AG10803 (cell line): ENCODE measurements at places on chromosomes 3 and 15.

DNA sequence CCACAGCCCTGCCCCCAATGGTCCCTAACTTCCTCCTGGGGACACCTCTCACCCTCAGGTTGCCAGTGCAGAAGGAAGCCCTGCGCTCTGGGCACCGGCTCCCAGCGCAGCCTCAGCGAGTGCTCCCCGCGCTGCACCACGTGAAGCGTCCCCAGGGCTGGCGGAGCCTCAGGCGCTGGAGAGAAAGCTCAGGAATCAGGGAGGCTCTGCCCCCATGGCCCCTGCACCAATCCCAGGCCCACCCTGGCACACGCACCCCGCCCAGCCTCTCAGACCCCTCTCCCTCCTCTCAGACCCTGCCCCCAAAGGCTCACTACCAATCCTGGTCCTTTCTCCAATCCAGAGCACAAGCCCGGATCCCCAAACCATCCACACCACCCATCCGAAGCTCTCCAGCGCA lies 6.9 kb downstream of the COL7A1 start:
- no peak for DNase-seq

- DNase-seq: peak; percentile 75
These were observed 93.9 kb downstream of the PLOD2 start for GRCh38 chr3:146067048-146067447.

GRCh38 chr3:71305231-71306206 lies 278.0 kb downstream of the FOXP1 start:
- DNase-seq: no peak

- no peak for DNase-seq
These were observed 20.6 kb downstream of the CD80 start for GRCh38 chr3:119538772-119539171.

GRCh38 chr3:17932136-17932771 lies 189.8 kb upstream of the TBC1D5 start:
- no peak for DNase-seq

DNA sequence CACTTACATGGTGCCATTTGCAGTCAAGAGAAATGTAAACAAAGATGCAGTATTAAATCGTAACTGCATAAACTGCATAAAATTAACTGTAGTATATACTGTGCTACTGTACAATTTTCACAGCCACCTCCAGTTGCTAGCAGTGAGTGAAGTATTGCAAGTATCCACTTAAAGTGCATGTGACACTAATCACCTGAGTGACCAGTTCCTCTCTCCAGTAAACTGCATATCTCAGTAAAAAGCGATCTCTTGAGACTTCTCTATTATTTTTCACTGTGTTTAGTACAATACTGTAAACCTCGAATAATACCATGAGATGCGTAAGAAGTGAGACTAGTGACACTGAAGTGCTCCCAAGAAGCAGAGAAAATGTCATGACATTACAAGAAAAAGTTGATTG lies 111.7 kb upstream of the PLXND1 start:
- no peak for DNase-seq

DNA sequence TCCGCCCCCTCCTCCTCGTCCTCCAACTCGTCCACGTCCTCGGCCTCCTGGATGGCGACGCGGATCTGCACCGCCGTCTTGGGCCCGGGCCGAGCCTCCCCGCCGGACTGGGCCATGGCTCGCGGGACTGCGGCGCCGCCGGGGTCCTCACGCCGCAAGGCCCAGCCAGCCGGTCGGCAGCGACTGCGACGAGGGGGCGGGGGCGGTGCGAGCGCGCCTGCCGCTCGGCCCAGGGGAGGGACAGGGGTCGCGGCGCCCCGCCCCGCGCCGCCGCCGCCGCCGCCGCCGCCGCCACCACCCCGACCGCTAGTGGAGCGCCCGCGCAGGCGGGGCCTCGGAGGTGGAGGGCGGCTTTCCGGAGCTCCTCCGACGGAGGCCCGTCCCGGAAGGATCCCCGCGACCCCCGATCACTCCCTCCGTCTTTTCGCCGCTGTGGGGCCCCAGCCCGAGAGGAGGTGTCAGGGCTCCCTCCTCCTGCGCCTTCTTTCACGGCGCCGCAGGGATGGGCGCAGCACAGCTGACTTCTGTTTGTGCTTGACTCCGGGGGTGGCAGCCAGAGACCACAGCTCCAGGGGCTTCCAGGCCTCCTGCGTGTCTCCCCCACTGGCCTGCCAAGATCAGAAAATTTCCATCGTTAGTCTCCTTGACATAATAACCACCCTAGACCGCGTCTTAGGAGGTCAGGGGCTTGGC lies at the start of gene LARP6:
LARP6 (minus strand) TSS at position 185 of the 693 bp plus-strand sequence; CDS start at position 116, 69 bp downstream.
- DNase-seq: peak; percentile 53

GRCh38 chr3:98788651-98789050 lies 25.5 kb downstream of the ST3GAL6 start:
- no peak for DNase-seq

DNA sequence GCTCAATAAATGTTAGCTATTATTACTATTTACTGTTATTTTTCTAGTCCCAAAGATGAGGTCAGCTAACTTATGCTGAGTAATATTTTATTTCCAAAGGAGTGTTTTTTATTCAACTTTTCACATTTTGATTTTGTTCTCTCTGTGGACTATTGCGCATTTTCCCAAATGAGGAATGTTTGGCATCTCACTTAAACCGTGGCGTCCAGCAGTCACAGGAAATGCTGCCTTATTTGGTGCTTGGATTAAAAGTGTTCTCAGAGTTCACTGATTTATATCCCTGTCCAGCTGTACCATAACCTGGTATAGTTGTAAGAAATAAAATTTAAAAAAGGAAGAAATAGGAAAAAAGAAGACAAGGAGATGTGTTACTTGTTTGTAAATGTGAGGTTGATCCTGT lies 166.8 kb downstream of the THSD4 start:
- peak; percentile 81 for DNase-seq

DNA sequence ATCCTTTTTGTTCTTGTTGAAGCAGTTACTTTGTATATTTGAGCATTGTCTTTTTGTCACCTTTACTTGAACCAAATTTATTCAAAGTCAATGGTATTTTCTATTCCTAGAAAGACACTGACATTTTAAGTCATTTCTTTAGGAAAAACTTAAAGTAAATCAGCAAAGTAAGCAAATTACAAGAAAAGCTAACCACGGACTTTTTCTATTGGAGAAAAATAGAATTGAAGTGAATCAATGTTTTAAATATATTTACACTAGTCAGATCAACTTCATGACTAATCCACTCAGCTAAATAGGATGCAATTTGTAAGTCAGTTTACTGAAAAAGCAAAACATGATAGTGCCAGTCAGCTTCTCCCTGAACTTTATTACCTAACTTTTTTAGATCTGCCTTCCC lies 733.8 kb upstream of the ALCAM start:
- DNase-seq: no peak

- no peak for DNase-seq
These were observed 14.4 kb downstream of the FANCD2OS start for GRCh38 chr3:10093678-10094077.

- peak; percentile 50 for DNase-seq
These were observed 15.6 kb downstream of the SEMA3F start for GRCh38 chr3:50170689-50171088.

DNA sequence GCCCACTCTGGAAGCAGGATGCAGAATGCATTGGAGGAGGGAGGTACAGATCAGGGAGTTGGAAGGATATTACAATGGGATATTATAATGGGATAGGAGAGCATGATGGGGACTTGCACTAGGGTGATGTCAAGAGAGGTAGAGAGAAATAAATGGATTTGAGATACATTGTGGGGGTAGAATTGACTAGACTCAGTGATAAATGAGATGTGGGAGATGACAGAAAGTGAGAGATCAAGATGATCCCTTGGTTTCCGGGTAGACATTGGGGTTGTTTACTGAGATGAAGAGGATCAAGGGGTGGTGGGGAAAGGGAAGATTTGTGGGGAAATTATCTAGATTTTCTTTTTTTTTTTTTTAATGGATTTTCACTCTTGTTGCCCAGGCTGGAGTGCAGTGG lies 42.7 kb downstream of the BFSP2 start:
- DNase-seq: no peak

- no peak for DNase-seq
These were observed 17.7 kb downstream of the GOLGA8S start for GRCh38 chr15:23372284-23372683.

DNA sequence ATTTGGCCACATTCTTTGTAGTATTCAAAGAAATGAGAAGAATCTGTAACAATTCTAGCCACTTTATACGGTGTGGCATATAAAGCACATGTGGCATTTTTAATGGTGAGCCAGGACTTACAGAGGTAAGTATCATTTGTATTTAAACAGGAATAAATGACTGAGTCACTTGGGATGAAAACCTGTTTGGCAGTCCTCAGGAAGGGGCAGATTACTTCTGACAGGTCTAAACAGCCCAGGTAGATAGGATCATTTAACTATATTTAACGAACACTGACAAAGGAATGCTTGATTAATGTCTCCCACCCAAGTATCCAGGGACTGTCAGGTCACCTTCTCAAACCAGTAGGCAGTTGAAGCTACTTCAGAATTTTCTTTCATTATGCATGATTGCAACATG lies 241.5 kb upstream of the SATB1 start:
- no peak for DNase-seq

DNA sequence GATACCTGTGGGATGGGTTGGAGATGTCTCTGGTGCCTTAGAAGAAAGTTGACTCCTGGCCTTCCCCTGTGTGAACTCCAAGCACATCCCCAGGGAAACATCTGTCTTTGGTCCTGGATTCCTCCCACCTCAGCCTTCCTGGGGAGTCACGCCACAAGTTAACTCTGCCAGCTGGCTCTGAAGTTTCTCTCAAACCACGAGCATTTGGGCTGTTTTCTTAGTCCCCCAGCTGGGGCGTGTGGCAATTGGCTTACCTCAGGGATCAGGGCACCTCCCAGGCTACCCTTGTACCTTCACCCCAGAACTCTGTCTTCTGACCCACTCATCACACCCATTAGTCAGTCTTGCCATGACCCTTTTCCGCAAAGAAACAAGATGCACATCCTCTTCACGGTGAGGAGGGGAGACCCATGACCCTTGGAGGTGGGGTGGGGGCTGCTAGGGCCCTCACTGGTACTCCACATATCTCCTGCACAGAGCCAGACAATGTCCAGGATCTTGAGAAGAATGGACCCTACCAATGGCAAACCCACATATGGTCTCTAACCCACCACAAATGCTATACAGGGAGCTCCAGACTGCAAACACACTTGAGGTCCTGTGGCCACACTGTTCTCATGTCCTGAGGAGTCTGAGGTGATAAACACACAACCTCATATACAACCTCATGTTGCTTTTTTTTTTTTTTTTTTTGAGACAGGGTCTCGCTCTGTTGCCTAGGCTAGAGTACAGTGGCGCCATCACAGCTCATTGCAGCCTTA lies 3.9 kb downstream of the NEIL1 start:
- DNase-seq: peak; percentile 50

- no peak for DNase-seq
These were observed at the start of gene FSD2 for GRCh38 chr15:82805994-82806406. Gene FSD2, minus strand, starts transcription at chr15:82806069. Its CDS starts 18,679 bp downstream, at chr15:82787390.

DNA sequence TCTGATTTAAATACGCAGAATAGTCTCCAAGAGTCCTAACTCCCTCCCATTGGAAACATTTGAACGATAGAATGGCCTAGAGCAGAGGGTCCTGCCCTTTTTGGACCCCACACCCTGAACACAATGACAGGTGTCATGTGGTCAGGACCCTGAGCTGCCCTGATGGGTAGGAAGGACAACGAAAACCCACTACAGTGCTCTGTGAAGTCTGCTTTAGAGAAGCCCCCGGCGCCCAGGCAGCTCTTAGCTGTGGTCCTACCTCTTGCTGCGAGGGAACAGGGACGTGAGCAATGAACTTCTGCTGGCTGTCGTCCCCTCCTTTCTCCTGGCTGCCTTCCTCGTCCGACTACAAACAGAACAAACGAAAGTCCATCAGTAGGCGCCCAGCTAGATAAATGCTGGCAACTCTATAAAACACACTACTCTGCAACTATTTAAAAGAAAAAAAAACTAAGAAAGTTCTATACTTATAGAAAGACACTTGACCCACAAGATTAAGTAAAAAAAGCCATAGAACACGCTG lies 8.7 kb upstream of the RAB43 start:
- no peak for DNase-seq

- DNase-seq: no peak
These were observed 38.0 kb upstream of the TIMP4 start for GRCh38 chr3:12196684-12197083.

- peak; percentile 19 for DNase-seq
These were observed 860.3 kb upstream of the SEMA6D start for GRCh38 chr15:46856839-46857502.

- no peak for DNase-seq
These were observed 327.4 kb downstream of the NAALADL2 start for GRCh38 chr3:175186511-175186910.

DNA sequence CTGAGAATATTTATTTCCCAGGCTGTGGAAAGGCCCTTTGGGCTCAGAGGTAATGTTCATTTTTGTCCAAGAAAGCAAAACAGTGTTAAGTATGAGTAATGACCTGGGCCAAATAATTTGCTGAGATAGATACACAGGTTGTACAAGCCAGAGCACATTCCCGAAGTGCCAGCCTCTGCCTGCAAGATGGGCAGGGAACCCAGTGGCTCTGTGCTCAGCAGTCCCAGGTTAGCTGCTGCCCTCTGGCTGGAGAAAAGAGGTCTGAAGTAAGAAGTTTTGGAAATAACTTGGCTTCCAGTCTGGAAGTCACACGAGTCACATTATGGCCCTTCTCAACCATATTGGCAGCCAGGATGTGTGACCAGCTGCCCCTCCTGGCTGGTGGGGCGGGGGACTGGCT lies 20.2 kb downstream of the MYZAP start:
- peak; percentile 29 for DNase-seq

DNA sequence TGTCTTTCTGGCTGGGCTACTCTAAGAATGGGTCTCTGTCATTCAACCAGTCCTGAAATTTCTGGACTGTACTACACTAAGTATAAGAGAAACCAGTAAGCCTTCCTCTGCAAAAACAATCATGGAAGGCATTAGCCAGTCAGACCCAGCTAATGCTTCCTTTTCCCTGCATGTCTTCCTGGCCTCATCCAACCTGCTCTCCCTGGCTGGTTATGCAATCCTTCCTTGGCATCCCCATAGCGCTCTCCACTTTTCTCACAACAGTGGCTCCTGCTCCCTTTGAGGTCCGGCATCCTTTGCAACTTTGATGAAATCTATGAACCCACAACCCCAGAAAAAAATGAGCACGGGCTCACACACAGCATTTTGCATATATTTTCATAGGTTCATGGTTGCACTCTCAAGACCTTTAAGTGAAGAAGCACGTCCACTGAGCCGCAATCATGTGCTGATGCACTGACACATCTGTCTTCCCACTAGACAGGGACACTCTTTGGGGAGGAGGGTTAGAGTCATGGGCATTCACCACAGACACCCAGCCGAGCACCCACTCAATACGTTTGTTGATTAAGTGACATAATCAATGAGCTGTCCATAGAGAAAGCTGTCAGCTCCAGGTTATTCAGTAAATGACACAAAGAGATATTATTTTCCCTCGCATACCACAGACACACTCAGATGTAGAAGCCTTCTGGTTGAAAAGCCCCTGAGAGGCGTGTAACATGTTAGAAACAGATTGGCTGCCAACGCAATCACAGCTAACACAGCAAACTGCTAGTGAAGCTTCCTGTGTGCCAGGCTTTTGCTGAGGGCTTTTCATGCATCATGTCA lies 66.7 kb downstream of the PLD1 start:
- DNase-seq: no peak

DNA sequence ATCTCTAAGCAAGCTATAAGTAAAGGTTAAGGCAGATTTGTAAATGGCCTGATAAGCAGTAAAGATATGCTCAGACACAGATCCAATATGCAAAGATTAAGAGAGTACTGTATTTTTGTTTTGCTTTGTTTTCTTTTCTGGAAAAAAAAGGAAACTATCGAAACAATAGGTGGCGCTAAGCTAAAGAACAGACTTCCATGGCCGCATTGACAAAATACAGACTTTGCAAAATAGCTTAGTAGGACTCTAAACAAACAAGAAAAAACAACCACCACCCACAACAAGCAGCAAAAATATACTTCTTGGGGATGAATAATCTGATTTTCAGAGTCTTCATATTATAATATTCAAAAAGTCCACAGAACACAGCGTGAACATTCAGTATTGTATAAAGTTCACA lies 758.4 kb upstream of the ROBO1 start:
- DNase-seq: no peak
